ENCODE measurements at places on chromosomes 11 and 22. TPM values are rescaled to one million over a fixed set of nuclear protein-coding genes. Genes with fewer than 3 reads are reported as not detected.
A peak's percentile ranks its signal among the peaks of the same experiment; 100 is the strongest.

Gene MRPL17
- polyA plus RNA-seq, result 11.5 TPM

Gene EP300
- polyA plus RNA-seq, result 18.4 TPM

Gene TP53I11
- 68.5 TPM for polyA plus RNA-seq

Gene C11orf21
- 14.1 TPM for polyA plus RNA-seq

Gene APIP
- polyA plus RNA-seq, result 22.9 TPM

Gene OR4C3
- not detected for polyA plus RNA-seq

Gene PRSS23
- not detected for polyA plus RNA-seq

Gene RTN3
- polyA plus RNA-seq, result 20.6 TPM

DNA sequence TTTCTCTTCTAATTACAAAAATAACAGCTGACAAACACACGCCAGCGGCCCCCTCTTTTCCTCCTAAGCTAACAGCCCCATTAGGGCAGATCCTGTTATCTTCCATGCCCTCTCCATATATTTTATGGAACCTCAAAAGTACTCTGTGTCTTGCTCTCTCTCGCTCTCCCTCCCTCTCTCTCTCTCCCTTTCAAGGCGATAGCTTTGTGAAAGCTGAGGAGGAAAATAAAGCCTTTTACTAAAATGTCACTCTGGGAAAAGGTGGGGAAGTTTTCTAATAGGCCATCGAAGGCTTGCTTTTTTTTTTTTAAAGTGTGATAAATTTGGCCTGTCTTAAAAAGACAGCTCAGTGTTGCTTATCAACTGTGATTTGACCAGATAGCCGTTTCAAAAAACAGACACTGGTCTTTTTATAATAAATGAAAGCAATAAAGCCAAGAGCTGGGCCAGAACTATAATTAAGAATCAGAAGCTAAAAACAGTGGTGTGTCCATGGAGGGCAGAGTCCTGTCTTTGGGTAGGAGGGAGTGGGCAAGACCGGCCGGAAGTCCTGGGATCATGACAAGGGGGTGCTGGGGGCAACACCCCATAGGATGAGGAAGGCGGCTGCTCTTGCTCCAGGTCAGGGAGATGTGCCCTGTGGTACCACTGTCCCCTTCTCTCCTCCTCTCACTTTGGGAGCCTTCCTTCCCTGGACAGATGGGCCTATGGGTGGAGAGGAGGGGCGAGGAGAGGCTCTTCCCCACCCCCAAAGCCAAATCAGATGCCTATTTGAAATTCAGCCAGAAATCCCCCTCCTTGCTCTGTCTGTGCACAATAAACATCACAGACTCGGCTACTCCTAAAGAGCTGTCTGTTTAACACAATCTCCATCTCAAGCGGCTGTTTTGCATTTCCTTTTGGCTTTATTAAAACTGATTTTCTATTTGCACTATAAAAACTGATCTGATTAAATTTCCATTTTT, 267.2 kb downstream of the BUD13 start:
- H3K27me3 ChIP-seq, result peaks cover 43% of the 10 kb centered on the region
- no peak overlapping the region for H3K4me3 ChIP-seq
- no peak overlapping the region for H3K27ac ChIP-seq
- no peak for DNase-seq

- peak within 1 kb of the TSS; percentile 68 for H3K4me3 ChIP-seq
- peak within 1 kb of the TSS; percentile 98 for H3K27ac ChIP-seq
- H3K27me3 ChIP-seq, result no peaks in the 10 kb centered on the region
- peak; percentile 91 for DNase-seq
- no peaks in the 10 kb centered on the region for H3K36me3 ChIP-seq
- peaks cover 30% of the 10 kb centered on the region for H3K4me1 ChIP-seq
Observed at GRCh38 chr22:23144932-23145877, at the start of gene RAB36. TSS of gene RAB36 (plus strand) at chr22:23145477. CDS start at chr22:23146617, 1,140 bp downstream.

DNA sequence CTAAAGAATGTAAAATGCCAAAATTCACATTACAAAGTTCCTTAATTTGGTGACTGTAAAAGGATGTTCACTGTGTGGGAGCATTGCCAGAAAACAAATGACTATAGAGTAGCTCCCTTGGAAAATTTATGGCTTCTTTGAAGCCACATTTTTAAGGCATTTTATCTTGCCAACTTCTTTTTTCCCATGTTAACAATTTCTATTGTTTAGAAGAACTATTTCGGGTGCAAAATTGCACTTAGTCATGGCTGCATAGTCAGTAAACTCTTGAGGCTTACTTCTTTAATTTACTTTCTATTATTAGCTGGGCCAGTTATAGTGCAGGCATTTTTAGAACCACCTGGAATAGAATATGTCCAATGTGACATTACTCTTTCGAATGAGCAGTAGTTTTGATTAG, 515.3 kb downstream of the JRKL start:
- no peaks in the 10 kb centered on the region for H3K36me3 ChIP-seq
- H3K27ac ChIP-seq, result no peak overlapping the region
- no peak overlapping the region for H3K4me3 ChIP-seq
- no peak for DNase-seq
- no peaks in the 10 kb centered on the region for H3K4me1 ChIP-seq
- no peaks in the 10 kb centered on the region for H3K27me3 ChIP-seq

DNA sequence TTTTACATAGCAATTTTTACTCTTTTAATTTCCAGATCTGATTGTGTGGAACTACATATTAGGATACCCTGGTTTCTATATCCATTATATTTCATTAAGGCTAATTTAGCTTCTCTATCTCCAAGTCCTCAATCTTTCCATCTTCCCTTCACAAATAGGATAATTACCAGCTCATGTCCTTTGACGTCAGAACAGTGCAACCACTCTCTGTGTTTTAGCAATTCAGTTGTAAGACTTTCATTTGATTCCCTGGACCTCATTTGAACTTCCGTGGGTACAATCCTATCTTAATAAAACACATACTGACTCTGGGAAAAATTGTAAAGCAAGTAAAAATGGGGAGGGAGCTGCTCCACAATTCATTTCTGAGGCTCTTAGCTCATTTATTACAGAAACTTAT, 52.8 kb downstream of the FAM76B start:
- no peaks in the 10 kb centered on the region for H3K27me3 ChIP-seq
- DNase-seq, result no peak
- no peaks in the 10 kb centered on the region for H3K36me3 ChIP-seq
- H3K27ac ChIP-seq, result peak overlapping the region; percentile 41
- H3K4me1 ChIP-seq, result peaks cover 12% of the 10 kb centered on the region

DNA sequence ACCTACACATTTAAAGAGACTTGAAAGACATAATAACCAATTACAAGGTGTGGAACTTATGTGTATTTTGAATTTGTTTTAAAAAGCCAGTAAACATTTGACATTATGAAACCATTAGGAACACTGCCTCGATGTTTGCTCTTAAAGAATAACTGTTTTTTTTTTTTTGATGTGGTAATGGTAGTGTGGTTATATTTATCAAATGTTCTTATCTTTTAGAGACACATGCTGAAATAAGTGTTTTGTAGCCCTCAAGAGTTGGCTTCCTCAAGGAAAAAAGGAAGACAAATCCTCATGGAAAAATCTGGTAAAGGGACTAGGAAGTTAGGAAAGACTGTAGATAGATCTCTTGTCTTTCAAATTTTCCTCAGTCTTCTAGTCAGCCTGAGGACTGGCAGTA, 2.2 kb upstream of the ABTB2 start:
- H3K36me3 ChIP-seq, result no peaks in the 10 kb centered on the region
- peaks cover 30% of the 10 kb centered on the region for H3K4me1 ChIP-seq
- DNase-seq, result no peak
- H3K27me3 ChIP-seq, result peaks cover 55% of the 10 kb centered on the region
- H3K27ac ChIP-seq, result no peak overlapping the region
- H3K4me3 ChIP-seq, result no peak overlapping the region

GRCh38 chr11:13152736-13153541, 124.7 kb upstream of the BMAL1 start:
- no peak for DNase-seq
- H3K36me3 ChIP-seq, result no peaks in the 10 kb centered on the region
- H3K27me3 ChIP-seq, result peaks cover 3% of the 10 kb centered on the region
- no peak overlapping the region for H3K4me3 ChIP-seq
- H3K27ac ChIP-seq, result no peak overlapping the region

DNA sequence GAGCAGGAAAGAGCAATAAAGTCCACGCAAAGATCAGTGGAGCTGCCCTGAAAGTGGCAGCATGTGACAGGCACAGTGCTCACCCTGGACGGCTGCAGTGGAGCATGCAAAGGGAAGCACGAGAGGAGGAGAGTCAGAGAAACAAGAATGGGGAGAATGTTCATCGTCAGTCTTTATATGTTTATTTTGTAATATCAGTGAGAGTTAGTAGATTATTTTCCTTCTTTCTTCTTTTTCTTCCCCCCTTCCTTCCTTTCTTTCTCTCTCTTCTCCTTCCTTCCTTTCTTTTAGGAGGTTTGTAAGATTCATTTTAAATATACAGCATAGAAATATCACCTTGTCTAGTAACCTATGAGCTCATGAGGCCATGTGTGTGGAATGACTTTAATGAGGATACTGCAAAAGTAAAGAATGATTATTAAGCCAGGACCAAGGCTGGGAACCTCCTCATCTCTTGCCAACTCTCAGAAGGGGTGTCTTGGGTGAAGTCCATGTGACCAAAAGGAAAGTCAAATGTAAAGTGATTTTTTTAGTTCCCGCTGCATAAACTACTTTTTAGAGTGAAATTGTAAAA, 321.1 kb downstream of the AASDHPPT start:
- no peaks in the 10 kb centered on the region for H3K36me3 ChIP-seq
- H3K4me3 ChIP-seq, result no peak overlapping the region
- no peak overlapping the region for H3K27ac ChIP-seq
- no peaks in the 10 kb centered on the region for H3K27me3 ChIP-seq
- DNase-seq, result no peak
- no peaks in the 10 kb centered on the region for H3K4me1 ChIP-seq

GRCh38 chr22:49088801-49089791, 738.6 kb downstream of the BRD1 start:
- H3K36me3 ChIP-seq, result no peaks in the 10 kb centered on the region
- H3K4me3 ChIP-seq, result no peak overlapping the region
- no peak overlapping the region for H3K27ac ChIP-seq
- H3K4me1 ChIP-seq, result no peaks in the 10 kb centered on the region

- DNase-seq, result no peak
- no peak overlapping the region for H3K4me3 ChIP-seq
- no peaks in the 10 kb centered on the region for H3K4me1 ChIP-seq
Observed at GRCh38 chr11:120682866-120683265, 171.3 kb downstream of the GRIK4 start.

- H3K27me3 ChIP-seq, result peaks cover 45% of the 10 kb centered on the region
- DNase-seq, result no peak
- H3K27ac ChIP-seq, result no peak within 1 kb of the TSS
- H3K36me3 ChIP-seq, result no peaks in the 10 kb centered on the region
- no peak within 1 kb of the TSS for H3K4me3 ChIP-seq
Observed at GRCh38 chr11:72673943-72674828, at the start of gene PDE2A. TSS of gene PDE2A (minus strand) at chr11:72674422. CDS start at chr11:72674207, 215 bp downstream.

DNA sequence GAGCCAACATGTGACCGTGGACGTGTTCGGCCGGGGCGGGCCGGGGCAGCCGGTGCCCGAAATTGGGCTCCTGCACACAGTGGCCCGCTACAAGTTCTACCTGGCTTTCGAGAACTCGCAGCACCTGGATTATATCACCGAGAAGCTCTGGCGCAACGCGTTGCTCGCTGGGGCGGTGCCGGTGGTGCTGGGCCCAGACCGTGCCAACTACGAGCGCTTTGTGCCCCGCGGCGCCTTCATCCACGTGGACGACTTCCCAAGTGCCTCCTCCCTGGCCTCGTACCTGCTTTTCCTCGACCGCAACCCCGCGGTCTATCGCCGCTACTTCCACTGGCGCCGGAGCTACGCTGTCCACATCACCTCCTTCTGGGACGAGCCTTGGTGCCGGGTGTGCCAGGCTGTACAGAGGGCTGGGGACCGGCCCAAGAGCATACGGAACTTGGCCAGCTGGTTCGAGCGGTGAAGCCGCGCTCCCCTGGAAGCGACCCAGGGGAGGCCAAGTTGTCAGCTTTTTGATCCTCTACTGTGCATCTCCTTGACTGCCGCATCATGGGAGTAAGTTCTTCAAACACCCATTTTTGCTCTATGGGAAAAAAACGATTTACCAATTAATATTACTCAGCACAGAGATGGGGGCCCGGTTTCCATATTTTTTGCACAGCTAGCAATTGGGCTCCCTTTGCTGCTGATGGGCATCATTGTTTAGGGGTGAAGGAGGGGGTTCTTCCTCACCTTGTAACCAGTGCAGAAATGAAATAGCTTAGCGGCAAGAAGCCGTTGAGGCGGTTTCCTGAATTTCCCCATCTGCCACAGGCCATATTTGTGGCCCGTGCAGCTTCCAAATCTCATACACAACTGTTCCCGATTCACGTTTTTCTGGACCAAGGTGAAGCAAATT, 1.8 kb downstream of the FUT4 start:
- no peaks in the 10 kb centered on the region for H3K27me3 ChIP-seq
- DNase-seq, result no peak
- H3K27ac ChIP-seq, result no peak overlapping the region
- H3K4me1 ChIP-seq, result peaks cover 36% of the 10 kb centered on the region
- peak overlapping the region; percentile 98 for H3K4me3 ChIP-seq

- peaks cover 30% of the 10 kb centered on the region for H3K27me3 ChIP-seq
- peak; percentile 86 for DNase-seq
- no peak overlapping the region for H3K4me3 ChIP-seq
- H3K4me1 ChIP-seq, result peaks cover 44% of the 10 kb centered on the region
Observed at GRCh38 chr22:37538590-37539357, 19.6 kb upstream of the CARD10 start.

DNA sequence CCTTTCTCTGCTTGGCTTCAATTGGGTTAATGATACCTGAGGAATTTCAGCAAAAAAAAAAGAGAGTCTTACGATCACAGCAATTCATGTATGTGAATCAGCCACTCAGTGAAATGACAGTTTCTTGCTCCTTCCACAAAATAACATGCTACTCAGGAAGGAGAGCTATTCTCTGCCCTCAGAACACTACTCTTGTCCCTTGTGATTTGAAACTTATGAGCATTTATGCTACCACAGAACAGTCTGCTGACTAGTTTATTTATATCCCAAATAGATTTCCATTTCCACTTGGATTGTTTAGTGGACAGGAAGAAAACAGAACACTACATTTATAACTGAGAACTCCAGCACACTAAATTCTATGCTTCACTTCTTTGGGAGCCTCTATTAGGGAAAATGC, 8.5 kb downstream of the TFIP11 start:
- H3K36me3 ChIP-seq, result peaks cover 30% of the 10 kb centered on the region
- H3K27me3 ChIP-seq, result no peaks in the 10 kb centered on the region
- H3K4me1 ChIP-seq, result peaks cover 12% of the 10 kb centered on the region
- no peak overlapping the region for H3K27ac ChIP-seq

GRCh38 chr11:134155946-134156865, 67.6 kb downstream of the NCAPD3 start:
- no peak overlapping the region for H3K4me3 ChIP-seq
- no peak for DNase-seq
- H3K4me1 ChIP-seq, result peaks cover 4% of the 10 kb centered on the region
- no peak overlapping the region for H3K27ac ChIP-seq
- no peaks in the 10 kb centered on the region for H3K27me3 ChIP-seq
- H3K36me3 ChIP-seq, result peaks cover 16% of the 10 kb centered on the region

- no peaks in the 10 kb centered on the region for H3K36me3 ChIP-seq
- no peak overlapping the region for H3K4me3 ChIP-seq
- DNase-seq, result peak; percentile 61
- peak overlapping the region; percentile 24 for H3K27ac ChIP-seq
- H3K4me1 ChIP-seq, result peaks cover 32% of the 10 kb centered on the region
Observed at GRCh38 chr22:38204784-38205183, 3.0 kb downstream of the MAFF start.

DNA sequence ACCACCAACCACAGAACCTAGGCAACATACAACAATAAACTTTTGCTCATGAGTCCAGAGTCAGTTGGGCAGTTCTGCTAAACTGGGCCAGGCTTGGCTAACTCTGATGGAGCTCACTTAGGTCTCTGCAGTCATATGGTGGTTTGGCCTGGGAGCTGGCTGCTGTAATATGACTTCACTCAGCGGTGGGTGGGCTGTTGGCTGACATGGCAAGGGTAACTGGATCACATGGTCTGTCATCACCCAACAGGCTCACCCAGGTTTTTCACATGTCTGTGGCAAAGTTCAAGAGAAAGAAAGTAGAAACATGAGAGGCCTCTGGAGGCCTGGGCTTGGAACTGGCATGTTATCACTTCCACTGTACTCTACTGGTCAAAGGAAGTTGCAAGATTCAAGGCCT, 43.2 kb upstream of the CLMP start:
- H3K4me3 ChIP-seq, result no peak overlapping the region
- no peak overlapping the region for H3K27ac ChIP-seq
- no peaks in the 10 kb centered on the region for H3K36me3 ChIP-seq
- no peaks in the 10 kb centered on the region for H3K27me3 ChIP-seq

Measured in naive B cell (primary cell).